Uterus (tissue), 4 donors: ENCODE measurements at places on chromosomes 6 and 20. TPM values are rescaled to one million over a fixed set of nuclear protein-coding genes. Genes with fewer than 3 reads are reported as not detected.

Gene SEMG1
- total RNA-seq, result not detected

Gene GSTA3
- not detected for total RNA-seq

Gene SAPCD1
- not detected for total RNA-seq

Gene PCK1
- not detected for total RNA-seq

Gene SEC63
- 134 TPM for total RNA-seq

DNA sequence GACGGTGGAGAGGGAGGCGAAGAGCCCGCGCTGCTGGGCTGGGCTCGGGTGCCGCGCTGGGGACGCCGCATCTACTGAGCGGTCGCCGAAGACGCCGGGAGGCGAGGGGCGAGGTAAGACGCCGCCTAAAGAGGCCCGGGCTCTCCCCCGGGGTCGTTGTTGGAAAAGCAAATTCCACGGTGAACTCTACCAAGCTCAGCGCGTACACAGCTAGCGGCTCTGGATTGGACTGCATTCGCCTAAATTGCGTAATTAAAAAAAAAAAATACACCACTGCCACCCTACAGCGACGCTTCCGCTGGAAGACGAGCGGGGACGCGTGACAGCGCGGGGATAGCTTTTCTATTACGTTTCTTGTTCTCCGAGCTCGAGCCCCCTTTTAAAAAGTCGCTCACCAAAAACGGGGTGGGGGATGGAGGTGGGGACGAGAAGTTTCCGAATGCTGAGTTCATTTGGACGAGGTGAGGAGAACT, 92.0 kb upstream of the PRDM1 start:
- no peaks in the 10 kb centered on the region for H3K4me1 ChIP-seq
- peak; percentile 45 for DNase-seq
- peak overlapping the region; percentile 91 for H3K27ac ChIP-seq
- peaks cover 27% of the 10 kb centered on the region for H3K27me3 ChIP-seq

DNA sequence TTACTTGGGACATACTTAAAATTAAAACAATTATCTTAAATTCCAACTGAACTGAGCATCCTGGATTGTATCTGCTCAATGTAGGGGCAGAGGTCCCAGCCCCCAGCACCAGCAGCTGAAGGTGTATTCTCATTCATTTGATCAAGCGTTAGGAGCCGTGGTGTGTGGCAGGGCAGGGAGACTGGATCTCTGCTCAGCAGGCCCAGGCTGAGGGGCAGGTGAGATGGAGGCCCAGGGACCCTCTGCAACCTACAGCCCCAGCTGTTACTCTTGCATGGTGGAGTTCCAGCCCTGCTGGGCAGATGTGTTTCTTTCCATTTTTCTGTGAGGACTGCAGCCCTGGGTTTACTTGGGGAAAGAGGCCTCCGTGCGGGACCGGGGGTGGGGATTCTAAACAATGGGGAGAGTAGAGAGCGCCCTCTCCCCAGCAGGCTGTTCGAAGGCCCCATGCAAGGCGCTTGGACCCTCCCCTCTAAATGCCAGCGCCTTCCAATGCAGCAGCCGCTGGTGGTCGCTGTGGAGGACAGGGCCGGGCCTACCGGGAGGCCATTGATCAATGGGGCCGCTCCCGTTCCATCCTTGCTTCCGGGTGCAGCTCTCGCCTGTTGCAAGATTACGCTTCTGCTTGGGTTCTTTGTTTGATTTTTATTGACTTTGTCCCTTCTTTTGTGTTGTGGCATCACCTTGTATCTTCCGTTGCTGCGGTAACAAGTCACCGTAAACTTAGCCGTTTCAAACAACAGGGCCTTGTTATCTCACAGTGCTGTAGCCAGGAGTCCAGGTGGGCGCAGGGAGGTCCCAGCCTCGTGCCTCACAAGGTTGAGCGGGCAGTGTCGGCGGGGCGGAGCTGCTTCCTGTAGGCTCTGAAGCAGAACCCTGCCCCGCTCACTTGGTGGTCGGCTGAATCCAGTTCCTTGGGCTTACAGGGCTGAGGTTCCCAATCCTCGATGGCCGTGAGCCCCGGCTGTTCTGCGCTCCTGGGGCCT, 134.8 kb upstream of the PHACTR3 start:
- H3K4me3 ChIP-seq, result no peak overlapping the region
- H3K4me1 ChIP-seq, result no peaks in the 10 kb centered on the region
- no peaks in the 10 kb centered on the region for H3K36me3 ChIP-seq
- H3K27ac ChIP-seq, result no peak overlapping the region
- no peaks in the 10 kb centered on the region for H3K27me3 ChIP-seq

- DNase-seq, result no peak
- H3K36me3 ChIP-seq, result no peaks in the 10 kb centered on the region
- no peak overlapping the region for H3K4me3 ChIP-seq
- H3K27me3 ChIP-seq, result no peaks in the 10 kb centered on the region
- H3K27ac ChIP-seq, result no peak overlapping the region
These were observed 158.9 kb upstream of the ZNF217 start for GRCh38 chr20:53752583-53752970.

DNA sequence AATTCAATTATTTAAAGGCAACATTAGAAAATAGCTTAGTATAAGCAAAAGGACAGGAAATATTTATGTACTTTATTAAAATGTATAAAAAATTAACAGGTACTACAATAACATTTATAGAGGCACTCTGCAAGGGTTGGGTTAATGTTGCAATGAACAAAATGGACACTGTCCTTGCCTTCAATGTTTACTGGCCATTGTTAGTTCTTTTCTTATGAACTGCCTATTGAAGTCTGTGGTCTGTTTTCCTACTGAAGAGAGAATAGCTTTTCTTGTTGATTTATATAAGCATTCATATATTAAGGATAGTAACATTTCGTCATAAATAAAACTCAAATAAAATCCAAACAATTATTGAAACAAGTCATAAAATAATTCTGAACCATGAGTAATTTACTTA, 135.3 kb upstream of the BEND6 start:
- H3K36me3 ChIP-seq, result no peaks in the 10 kb centered on the region
- DNase-seq, result no peak
- H3K27me3 ChIP-seq, result no peaks in the 10 kb centered on the region
- no peak overlapping the region for H3K4me3 ChIP-seq
- no peak overlapping the region for H3K27ac ChIP-seq

- no peaks in the 10 kb centered on the region for H3K4me1 ChIP-seq
- H3K27me3 ChIP-seq, result no peaks in the 10 kb centered on the region
- DNase-seq, result no peak
These were observed 1.6 kb downstream of the HLA-DQB1 start for GRCh38 chr6:32664827-32665362.

DNA sequence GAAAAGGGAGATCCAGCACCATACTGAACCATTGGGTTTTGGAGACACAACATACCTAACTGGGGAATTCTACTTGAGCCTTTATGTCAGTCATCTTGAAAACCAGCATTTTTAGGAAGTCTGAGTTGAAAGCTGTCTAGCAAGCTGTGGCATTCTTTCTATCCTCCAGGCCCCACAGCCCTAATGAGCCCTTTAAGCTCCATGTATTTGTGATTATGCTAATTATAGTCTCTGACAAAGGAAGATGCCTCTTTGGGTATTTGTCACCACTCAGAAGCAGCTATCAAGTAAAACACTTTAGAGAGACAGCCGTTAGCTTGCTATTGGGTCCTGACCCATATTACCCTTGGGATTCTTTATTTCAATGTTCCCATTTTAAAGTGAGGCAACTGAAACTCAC, 159.5 kb upstream of the MANEA start:
- H3K36me3 ChIP-seq, result no peaks in the 10 kb centered on the region
- H3K27me3 ChIP-seq, result no peaks in the 10 kb centered on the region
- no peak overlapping the region for H3K27ac ChIP-seq
- H3K4me1 ChIP-seq, result no peaks in the 10 kb centered on the region

DNA sequence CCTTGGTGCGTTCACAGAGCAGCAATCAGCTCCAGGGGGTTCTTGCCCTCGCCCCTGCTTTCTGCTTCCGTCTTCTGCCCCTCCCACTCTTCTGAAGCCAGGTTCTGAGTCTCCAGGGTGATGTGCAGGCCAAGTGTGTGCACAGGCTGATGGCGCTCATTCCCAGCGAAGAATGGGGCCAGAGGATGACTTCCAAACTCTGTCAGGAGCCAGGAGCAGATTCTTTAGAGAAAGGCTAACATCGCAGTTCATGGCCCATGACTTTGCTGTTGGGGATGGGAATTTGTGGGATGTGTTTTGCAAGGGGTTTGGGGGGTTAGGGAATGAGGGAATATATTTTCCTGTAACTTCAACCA, 56.1 kb upstream of the CCN6 start:
- no peaks in the 10 kb centered on the region for H3K27me3 ChIP-seq
- no peaks in the 10 kb centered on the region for H3K4me1 ChIP-seq
- H3K36me3 ChIP-seq, result no peaks in the 10 kb centered on the region
- peak; percentile 69 for DNase-seq
- peak overlapping the region; percentile 74 for H3K27ac ChIP-seq

DNA sequence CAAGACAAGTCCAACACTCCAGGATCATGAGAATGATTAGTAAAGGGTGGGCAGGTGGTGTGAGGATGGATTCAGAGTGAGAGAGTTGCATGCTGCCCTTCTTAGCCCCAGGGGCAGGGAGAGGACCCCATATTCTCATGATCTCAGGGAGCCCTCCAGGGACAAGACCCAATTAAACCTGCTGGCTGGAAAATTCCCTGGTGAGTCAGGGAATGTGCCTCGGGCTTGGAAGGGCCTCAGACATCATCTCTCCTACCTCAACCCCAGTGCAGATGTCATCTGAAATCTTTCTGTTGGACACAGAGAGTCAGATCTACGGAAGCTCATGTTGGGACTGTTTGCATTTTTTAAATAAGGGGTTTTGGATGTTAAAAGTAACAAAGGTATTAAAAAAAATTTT, 9.2 kb upstream of the SIRPD start:
- no peak for DNase-seq
- no peaks in the 10 kb centered on the region for H3K36me3 ChIP-seq
- no peaks in the 10 kb centered on the region for H3K27me3 ChIP-seq
- no peak overlapping the region for H3K4me3 ChIP-seq
- no peaks in the 10 kb centered on the region for H3K4me1 ChIP-seq
- H3K27ac ChIP-seq, result no peak overlapping the region

DNA sequence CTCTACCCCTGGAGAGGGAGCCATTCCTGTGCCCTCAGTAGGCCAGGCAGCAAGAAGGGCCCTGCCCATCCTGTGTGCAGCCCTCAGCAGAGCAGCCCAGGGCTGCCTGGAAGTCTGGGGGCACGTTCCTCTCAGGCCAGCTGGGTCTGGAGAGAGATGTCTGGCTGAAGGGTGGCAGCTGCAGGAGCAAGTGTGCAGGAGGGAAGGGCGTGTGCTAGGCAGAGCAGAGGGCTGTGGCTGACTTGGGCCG, 62.7 kb downstream of the NOL4L start:
- H3K27me3 ChIP-seq, result no peaks in the 10 kb centered on the region
- no peaks in the 10 kb centered on the region for H3K36me3 ChIP-seq
- no peak for DNase-seq
- H3K4me3 ChIP-seq, result no peak overlapping the region
- no peak overlapping the region for H3K27ac ChIP-seq
- no peaks in the 10 kb centered on the region for H3K4me1 ChIP-seq

GRCh38 chr20:34717230-34718095, 13.3 kb downstream of the TP53INP2 start:
- no peaks in the 10 kb centered on the region for H3K4me1 ChIP-seq
- no peak overlapping the region for H3K4me3 ChIP-seq
- no peaks in the 10 kb centered on the region for H3K27me3 ChIP-seq
- no peaks in the 10 kb centered on the region for H3K36me3 ChIP-seq
- H3K27ac ChIP-seq, result no peak overlapping the region
- DNase-seq, result no peak

DNA sequence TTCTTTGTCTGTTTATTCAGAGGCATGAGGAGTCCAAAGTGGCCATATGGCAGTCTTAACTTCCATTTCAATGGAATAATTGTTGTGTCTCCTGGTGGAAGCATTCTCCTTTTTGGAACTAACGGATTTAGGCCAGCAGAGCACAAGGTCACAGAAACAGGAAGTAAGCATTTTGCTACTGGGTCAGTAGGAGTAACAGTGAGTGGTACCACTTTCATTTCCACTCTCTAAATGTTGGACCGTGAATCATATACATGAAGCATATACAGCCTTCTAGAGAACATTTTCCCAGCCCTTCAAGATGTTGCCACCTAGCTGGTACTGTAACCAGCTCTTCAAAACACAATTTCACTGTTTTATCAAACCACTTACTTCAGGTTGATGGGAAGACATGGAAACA, 182.8 kb downstream of the EYS start:
- H3K36me3 ChIP-seq, result no peaks in the 10 kb centered on the region
- no peak for DNase-seq
- no peaks in the 10 kb centered on the region for H3K4me1 ChIP-seq
- H3K27me3 ChIP-seq, result no peaks in the 10 kb centered on the region
- no peak overlapping the region for H3K4me3 ChIP-seq
- H3K27ac ChIP-seq, result no peak overlapping the region

- DNase-seq, result peak; percentile 27
- no peaks in the 10 kb centered on the region for H3K27me3 ChIP-seq
- peak overlapping the region; percentile 49 for H3K4me3 ChIP-seq
- H3K36me3 ChIP-seq, result no peaks in the 10 kb centered on the region
- peak overlapping the region; percentile 88 for H3K27ac ChIP-seq
These were observed 582 bp downstream of the SNRPB start for GRCh38 chr20:2469991-2470422.

DNA sequence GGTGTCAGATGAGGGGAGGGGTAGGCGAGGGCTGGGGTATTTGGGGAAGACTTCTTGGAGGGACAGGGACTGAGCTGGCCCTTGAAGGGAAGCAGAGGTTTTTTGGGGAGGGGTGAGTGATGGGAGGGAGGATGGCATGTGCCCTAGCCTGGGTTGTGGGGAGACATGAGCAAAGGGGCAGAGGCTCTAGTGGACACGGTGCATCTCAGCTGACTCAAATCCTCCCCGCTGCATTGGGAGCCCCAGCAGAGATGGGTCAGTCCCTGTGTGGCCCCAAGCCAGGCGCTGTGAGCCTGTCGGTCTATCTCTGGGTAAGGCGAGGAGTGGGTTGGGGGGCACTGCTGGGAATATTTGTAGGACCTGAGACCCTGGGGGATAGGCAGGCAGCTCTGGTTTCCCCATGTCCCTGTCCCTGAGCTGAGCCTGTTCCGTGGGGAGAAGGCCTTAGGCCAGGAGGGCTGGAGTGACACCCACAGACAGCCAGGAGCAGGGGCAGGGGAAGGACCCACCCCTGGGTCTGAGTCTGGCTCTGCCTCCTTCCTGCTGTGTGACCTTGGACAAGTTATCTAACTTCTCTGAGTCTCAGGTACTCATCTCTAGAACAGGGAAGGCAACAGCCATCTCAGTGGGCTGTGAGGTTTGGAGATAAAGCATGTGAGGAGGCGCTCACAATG, 36.0 kb downstream of the SPDEF start:
- H3K4me3 ChIP-seq, result no peak overlapping the region
- H3K27me3 ChIP-seq, result no peaks in the 10 kb centered on the region
- no peaks in the 10 kb centered on the region for H3K4me1 ChIP-seq
- no peak overlapping the region for H3K27ac ChIP-seq
